Frontal cortex (tissue), 4 donors: ENCODE measurements at places on chromosomes 16 and 17. TPM values are rescaled to one million over a fixed set of nuclear protein-coding genes. Genes with fewer than 3 reads are reported as not detected.

Gene PNPO
- 7.3 TPM for total RNA-seq

Gene ENPP7
- total RNA-seq, result not detected

Gene RDM1
- total RNA-seq, result 0.41 TPM

DNA sequence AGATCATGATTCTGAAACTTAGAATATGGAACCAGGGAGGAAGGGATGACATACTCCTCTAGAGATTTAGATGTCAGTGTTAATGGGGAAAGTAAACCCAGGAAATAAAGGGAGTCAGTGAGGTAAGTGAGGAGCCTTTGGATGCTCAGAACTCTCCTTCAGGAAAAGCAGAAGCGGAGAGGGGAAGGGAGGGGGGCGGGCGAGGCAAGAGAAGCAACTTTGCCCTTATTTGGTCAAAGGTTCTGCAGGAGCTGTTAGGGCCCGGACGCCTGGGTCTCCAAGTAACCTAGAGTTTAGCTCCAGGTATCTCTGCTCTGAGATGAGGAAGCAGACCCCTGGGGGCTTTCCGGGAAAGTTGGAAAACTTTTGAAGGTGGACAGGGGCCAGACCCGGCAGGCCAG, 1.3 kb downstream of the PFN1 start:
- DNase-seq, result no peak

- DNase-seq, result peak; percentile 11
Measured at GRCh38 chr16:62190426-62190825, 154.2 kb upstream of the CDH8 start.

DNA sequence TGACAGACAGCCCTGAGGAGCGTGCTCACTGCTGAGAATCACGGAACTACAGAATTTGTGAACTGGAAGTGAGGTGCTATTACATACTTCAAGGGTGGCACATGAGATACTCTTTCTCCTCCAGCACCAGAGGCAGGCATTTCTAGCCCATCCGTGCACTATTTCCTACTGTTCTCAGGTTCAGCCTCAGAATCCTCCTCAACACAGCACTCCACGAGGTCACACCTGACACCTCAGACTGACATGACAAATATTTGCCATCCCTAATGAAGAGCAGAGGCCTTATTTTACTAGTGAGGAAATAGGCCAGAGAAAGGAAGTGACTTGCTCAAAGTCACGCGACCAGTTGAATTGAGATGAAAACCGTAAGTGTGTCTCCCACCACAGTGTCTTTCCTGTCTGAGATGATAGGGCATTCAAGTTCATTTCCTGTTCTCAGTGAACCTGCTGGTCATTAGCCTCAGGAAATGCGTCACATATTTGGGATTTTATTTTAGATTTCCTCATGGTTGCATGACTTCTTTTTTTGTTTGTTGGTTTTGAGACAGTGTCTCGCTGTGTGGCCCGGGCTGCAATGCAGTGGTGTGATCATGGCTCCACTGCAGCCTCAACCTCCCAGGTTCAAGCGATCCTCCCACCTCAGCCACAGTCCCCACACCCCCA, 23.6 kb downstream of the SEZ6 start:
- DNase-seq, result no peak
